ENCODE measurements at places on chromosomes 13 and 19. TPM values are rescaled to one million over a fixed set of nuclear protein-coding genes. Genes with fewer than 3 reads are reported as not detected.

FCHO1 gene
- 1.6 TPM for total RNA-seq

LILRB2 gene
- total RNA-seq: not detected

PRSS57 gene
- total RNA-seq: not detected

IRGQ gene
- 16.9 TPM for total RNA-seq

TEX29 gene
- total RNA-seq: not detected

TPTE2 gene
- not detected for total RNA-seq

ZNF724 gene
- total RNA-seq: 7.3 TPM

TLE6 gene
- total RNA-seq: not detected

IL4I1 gene
- not detected for total RNA-seq

FOXA3 gene
- not detected for total RNA-seq

HPN gene
- 0.79 TPM for total RNA-seq

ISOC2 gene
- 63.6 TPM for total RNA-seq

B9D2 gene
- 7.9 TPM for total RNA-seq

C13orf42 gene
- not detected for total RNA-seq

SLC1A6 gene
- 16.4 TPM for total RNA-seq

CLDN10 gene
- not detected for total RNA-seq

TMEM59L gene
- not detected for total RNA-seq

HSPB6 gene
- 4.3 TPM for total RNA-seq

KCNN1 gene
- not detected for total RNA-seq

SLC10A2 gene
- not detected for total RNA-seq

ZNF667 gene
- total RNA-seq: 4.3 TPM

ZNF546 gene
- total RNA-seq: 3.1 TPM

SSC5D gene
- total RNA-seq: 0.22 TPM

NALCN gene
- total RNA-seq: 18.4 TPM

RNF225 gene
- total RNA-seq: 2.8 TPM

FFAR1 gene
- not detected for total RNA-seq

CGB3 gene
- not detected for total RNA-seq

RPS19 gene
- 1,032 TPM for total RNA-seq

C1QTNF9 gene
- not detected for total RNA-seq

PRODH2 gene
- total RNA-seq: not detected

BEST2 gene
- not detected for total RNA-seq

KIR2DL4 gene
- not detected for total RNA-seq

RDH8 gene
- not detected for total RNA-seq

CFAP97D2 gene
- not detected for total RNA-seq

ELSPBP1 gene
- total RNA-seq: not detected

CSNK1A1L gene
- not detected for total RNA-seq

PTGIR gene
- 0.22 TPM for total RNA-seq

LHFPL6 gene
- total RNA-seq: 44.0 TPM

TLE2 gene
- 3.1 TPM for total RNA-seq

GIPC3 gene
- under 0.01 TPM for total RNA-seq

FFAR3 gene
- not detected for total RNA-seq

ZNF471 gene
- total RNA-seq: 4.4 TPM

USP12 gene
- total RNA-seq: 24.7 TPM

ZNF587B gene
- 20.9 TPM for total RNA-seq

UPF3A gene
- 29.1 TPM for total RNA-seq

ZNF583 gene
- 5.5 TPM for total RNA-seq

SOHLH2 gene
- under 0.01 TPM for total RNA-seq

DAND5 gene
- 0.11 TPM for total RNA-seq

All from placental epithelial cell (primary cell).